ENCODE measurements at places on chromosomes 6 and 20.

DNA sequence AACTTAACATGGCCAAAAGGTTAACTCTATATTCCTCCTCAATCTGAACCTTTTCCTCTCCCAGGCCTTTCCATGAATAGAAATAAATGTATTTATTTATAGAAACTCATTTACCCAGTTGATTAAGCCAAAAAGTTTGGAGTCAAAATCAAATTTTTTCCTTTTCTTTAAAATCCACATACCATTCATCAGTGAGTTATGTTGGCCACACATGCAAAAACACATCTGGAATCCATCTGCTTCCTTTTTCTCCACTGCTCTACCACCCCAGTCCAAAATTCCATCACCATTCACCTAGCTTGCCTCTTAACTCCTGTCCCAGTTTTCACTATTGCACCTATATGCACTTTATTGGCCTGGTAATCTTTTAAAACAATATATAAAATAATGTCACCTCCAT, 62.4 kb upstream of the TMEM200A start:
- no peak for DNase-seq

DNA sequence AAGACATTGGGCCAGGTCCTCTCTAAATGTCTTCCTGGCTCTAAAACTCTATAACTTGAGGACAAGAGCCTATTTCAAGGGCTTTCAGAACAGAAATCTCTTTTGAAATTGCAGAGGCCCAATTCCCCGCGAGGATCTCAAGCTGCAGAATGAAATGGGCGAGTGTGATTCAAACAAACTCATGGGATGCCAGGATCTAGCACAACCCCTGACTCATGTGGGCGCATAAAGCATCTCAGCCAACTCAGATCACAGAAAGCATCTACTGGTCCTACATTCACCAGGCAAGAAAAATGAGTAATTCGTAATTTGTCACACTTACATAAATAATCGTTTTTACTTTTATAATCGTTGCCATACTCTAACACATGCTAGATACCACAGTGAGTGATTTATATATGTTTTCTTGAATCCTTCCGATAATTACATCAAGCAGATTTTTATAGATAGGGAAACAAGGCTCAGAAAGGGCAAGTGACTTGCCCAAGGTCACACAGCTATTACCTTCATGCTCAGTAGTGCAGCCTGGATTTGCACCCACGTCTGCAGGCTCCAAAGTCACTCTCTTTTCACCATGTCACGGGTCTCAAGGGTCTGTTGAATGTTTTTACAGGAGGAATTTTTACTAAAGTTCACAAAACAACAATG, 26.2 kb downstream of the FOXF2 start:
- no peak for DNase-seq

DNA sequence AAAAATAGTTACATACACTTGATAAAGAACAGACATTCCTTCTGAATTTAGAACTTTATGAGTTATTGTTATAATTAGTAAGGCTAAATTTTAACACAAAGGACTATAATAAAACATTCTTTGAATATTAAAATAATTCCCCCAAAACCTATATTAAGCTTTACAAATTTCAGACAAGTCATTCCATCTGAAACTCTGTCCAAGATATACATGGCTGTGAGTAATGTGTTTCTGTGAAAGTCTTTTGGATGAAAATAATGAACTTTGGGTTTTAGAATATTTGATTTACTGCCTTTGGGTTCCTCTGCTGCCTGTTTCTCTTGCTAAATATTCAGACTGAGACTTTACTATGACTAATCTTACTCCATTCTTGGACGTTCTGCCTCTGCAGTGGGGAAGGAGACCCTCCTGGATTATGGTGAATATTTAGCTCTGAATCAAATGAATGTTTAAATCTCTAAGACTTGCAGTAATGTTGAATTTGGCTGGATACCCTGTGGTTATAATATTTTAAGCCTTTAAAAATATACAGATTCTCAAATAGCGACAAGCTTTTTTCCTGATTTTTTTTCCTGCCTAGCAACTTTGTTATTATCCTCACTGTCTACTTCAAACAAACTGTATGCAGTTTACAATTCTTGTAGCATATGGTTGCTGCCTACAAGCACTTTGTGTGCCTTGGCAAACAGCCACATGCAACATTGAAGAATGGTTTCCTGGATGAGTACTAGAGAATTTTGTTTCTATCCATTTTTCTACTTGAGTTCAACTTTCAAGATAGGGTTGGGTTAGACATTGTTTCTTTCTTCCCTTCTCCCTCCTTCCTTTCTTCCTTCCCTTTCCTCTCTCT, 51.4 kb downstream of the TXLNB start:
- DNase-seq: no peak

DNA sequence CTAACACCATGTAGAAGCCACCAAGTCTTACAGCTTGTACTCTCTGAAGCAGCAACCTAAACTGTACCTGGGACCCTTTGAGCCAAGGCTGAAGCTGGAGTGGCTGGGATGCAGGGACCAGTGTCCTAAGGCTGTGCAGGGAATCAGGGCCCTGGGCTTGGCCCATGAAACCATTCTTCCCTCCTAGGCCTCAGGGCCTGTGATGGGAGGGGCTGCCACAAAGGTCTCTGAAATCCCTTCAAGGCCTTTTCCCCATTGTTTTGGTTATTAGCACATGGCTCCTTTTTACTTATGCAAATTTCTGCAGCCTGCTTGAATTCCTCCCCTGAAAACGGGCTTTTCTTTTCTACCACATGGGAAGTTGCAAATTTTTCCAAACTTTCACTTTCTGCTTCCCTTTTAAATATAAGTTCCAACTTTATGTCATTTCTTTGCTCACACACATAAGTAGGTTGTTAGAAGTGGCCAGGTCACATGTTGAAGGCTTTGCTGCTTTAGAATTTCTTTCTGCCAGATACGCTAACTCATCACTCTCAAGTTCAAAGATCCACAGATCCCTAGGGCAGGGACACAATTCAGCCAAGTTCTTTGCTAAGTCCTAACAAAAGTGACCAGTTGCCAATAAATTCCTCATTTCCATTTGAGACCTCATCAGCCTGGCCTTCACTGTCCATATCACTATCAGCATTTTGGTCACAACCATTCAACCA, 28.2 kb upstream of the ATXN1 start:
- no peak for DNase-seq

DNA sequence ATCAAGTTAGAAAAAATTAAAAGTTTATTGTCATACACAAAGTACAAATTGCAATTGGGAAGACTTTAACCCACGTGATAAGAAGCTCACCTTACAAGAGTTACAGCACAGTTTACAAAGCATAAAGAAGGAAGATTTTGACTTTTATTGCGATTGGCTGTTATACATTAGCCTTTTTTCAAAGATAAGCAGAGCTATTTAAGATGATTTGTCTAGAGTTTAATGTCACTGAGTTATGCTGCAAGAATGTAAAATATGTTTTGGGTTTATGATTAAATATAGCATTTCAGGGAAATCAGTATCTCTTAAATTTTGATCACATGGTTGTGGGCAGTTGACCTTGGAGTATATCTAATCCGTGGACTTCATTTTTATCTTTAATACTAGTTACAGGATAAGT, 664.2 kb upstream of the PTCHD4 start:
- DNase-seq: no peak

- DNase-seq: no peak
These were observed 82.6 kb upstream of the SPTLC3 start for GRCh38 chr20:12925863-12926793.

GRCh38 chr6:81241126-81242041, 511.1 kb downstream of the TENT5A start:
- no peak for DNase-seq

DNA sequence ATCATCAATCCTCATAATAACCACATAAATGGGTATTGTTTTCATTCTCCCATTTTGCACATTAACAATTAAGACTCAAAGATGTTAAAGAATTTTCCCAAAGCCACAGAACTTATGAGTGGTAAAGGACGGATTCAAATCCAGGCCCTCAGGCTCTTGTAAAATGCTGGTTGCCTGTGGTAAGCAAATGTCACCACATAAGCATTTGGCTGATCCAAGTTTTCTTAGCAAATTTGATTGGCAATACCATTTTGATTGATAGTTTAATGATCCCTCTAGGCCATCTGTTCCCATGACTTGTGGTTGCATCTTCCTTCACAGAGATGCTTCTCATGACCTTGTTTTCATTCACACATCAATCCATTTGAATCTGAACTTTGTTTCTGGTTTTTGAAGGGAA, 252.0 kb upstream of the RIN2 start:
- DNase-seq: no peak

GRCh38 chr20:57867807-57868206, 158.0 kb upstream of the PMEPA1 start:
- DNase-seq: no peak

- no peak for DNase-seq
These were observed 483.9 kb downstream of the CD83 start for GRCh38 chr6:14601490-14601889.

DNA sequence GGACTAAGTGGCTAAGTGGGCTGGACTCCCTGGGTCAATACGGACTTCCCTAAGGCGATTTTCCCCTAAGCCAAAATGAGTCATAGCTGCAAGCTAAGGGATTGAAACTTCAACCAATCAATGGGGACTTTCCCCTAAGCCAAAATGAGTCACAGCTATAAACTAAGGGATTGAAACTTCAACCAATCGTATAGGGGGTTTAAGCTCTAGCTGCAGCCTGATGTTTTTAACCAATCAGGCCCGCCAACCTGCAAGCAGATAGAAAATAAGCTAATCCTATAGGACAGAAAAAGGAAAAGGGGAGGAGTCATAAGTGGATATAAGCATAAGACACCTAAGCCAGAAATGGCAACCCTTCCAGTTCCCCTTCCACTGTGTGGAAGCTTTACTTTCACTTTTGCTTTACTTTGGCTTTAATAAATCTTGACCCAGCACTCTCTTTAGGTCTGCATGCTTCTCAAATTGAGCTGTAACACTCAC, 655.0 kb upstream of the HS3ST5 start:
- no peak for DNase-seq

- DNase-seq: no peak
These were observed 31.1 kb upstream of the SMAP1 start for GRCh38 chr6:70636596-70636995.

GRCh38 chr6:127366282-127367022, 23.0 kb upstream of the ECHDC1 start:
- no peak for DNase-seq

DNA sequence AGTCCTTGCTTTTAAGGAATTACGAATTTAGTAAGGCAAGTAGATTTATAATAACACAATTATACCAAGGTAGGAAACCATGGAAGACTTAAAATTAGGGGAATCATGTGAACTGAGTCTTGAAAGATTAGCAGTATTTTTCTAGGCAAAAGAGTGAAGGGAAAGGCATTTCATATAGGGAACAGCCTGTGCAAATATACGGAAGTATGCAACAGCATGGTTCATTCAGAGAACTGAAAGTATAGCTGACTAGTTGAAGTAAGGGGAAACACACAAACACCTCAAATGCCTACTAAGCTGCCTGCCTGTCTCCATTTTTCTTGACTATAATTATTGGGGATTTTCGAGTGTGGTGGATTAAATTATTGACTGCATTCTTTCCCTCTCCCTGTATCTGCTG, 39.0 kb upstream of the ECHDC1 start:
- no peak for DNase-seq

GRCh38 chr20:33284284-33284683, 1.3 kb downstream of the BPIFB1 start:
- DNase-seq: no peak

DNA sequence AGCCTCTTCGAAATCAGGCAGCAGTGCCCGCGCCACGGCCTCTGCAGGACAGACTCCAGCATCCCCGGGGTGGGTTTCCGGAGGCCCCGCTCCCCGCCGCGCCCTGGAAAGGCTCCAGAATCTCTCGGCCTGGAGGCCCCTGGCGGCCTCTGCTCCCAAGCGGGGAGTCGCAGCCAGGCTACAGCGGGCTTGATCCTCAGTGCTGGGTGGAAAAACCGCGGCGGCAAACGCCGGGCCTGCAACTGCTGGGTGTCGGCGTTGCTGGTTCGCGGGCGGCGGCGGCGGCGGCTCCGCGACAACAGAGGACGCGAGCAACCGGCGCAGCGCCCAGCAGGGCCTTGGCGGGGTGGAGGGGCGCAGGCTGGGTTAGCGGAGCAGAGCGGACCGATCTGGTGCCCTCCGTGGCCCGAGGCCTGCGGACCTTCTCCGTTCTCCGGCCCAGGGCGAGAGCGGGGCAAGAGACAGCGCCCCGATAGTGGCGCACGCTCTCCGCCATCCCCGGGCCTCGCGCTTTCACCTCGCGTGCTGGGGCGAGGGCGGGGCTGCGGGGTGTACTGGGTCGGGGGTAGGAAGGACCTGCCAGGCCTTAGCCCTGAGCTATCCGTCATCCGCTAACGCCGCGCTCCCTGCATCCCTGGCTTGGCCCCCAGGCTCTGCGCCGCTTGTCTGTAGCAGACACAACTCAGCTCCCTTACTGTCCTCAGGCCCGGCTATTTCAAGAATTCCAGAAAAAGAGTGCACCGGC, 3.4 kb upstream of the ZNF292 start:
- DNase-seq: peak; percentile 82

DNA sequence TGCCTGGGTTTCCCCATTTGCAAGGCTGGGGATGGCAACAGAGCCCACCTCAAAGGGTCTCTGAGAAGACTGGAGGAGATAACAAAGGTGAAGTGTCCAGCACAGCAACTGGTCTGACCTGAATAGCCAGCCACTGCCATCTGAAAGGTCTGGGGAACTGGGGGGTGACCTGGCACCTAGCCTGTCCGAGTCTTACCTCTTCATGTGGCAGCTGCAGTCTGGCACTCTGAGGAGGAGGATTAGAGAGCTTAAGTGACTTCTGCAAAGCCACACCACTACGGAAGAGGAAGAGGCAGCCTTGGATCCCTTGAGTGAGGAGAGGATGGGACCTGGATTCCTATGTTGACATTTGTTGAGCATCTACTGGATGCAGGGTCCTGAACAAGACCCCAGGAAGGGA, 22.2 kb downstream of the C20orf203 start:
- DNase-seq: no peak

GRCh38 chr20:15036948-15037347, 699.5 kb upstream of the FLRT3 start:
- no peak for DNase-seq

- DNase-seq: no peak
These were observed 92.6 kb upstream of the SGK1 start for GRCh38 chr6:134410541-134410940.

All from substantia nigra (tissue), 51 donors.